ENCODE measurements at places on chromosomes 1 and 21. TPM values are rescaled to one million over a fixed set of nuclear protein-coding genes. Genes with fewer than 3 reads are reported as not detected.

The GPR157 gene
- 21.2 TPM for total RNA-seq

The HES3 gene
- total RNA-seq = not detected

The TMCO4 gene
- total RNA-seq = 31.3 TPM

The KMO gene
- total RNA-seq = 12.8 TPM

The RIMKLA gene
- not detected for total RNA-seq

The PSMD4 gene
- total RNA-seq = 142 TPM

Data from B cell (primary cell).